T-helper 17 cell (primary cell): ENCODE measurements at places on chromosomes 7 and 10. TPM values are rescaled to one million over a fixed set of nuclear protein-coding genes. Genes with fewer than 3 reads are reported as not detected.
A peak's percentile ranks its signal among the peaks of the same experiment; 100 is the strongest.

Gene PAX4
- total RNA-seq = not detected

DNA sequence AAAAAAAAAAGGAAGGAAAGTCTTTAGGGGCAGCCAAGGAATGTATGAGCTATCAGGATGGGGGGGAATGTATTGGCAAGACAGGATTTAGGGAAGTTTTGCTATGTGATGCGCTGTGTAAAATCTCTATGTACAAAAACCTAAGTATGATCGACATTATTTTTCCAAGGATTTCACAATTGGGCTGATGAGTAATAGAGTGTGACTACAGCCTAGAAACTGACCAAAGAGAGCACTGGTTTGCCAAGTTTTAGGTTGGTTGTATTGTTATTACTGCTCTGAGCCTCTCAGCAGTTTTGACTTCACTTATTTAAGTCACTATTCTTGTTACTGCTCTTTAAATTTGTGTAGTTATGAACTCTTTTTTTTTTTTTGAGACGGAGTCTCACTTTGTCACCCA is 107.3 kb downstream of the NRCAM start:
- DNase-seq = no peak

GRCh38 chr7:91007371-91007770 is 256.9 kb upstream of the FZD1 start:
- DNase-seq = no peak

- DNase-seq = no peak
Observed at GRCh38 chr10:28879875-28880682, 202.8 kb downstream of the BAMBI start.

- DNase-seq = no peak
Observed at GRCh38 chr7:10315881-10316280, 657.8 kb upstream of the PHF14 start.

DNA sequence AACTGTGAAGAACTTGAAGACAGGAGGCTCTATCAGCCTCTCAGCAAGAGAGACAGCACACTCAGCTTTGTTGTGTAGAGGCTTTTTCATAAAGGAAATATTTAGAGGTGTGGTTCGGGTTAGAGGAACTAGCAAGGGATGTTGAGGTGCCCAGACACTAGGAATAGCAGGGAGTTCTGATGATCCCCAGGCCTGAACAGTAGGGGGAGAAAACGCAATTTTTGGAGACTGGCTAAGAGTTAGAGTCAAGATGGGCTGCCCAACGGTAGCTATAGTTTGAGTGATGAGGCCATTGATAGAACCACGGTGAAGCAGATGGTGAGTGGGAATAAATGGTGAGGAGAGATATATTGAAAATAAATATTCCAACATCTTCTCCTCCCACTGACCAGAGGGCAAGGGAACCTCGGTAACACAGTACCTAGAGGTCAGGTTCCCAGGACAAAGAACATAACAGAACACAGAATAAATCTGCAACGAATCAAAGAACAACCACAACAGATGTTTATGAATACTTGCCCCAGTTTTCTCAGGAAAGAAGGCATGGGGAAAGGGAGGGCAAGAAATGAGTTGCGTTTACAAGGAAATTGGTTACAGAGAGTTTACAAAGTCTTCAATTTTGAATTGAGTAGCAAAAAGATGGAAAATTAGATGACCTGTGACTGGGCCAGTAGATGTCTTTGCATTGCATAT is 24.2 kb upstream of the BPGM start:
- DNase-seq = no peak

- no peak for DNase-seq
Observed at GRCh38 chr7:158805414-158805813, 23.9 kb downstream of the ESYT2 start.

GRCh38 chr7:77532247-77532646 is 4.8 kb upstream of the PTPN12 start:
- DNase-seq = no peak

- DNase-seq = peak; percentile 18
Observed at GRCh38 chr10:17872191-17873091, 63.3 kb downstream of the MRC1 start.

- DNase-seq = no peak
Observed at GRCh38 chr7:117876761-117877160, 3.5 kb upstream of the CTTNBP2 start.
